Right cardiac atrium (tissue), 5 donors: ENCODE measurements at places on chromosomes 4 and X.

- no peak for DNase-seq
These were observed 24.6 kb downstream of the ZRSR2 start for GRCh38 chrX:15814771-15815365.

DNA sequence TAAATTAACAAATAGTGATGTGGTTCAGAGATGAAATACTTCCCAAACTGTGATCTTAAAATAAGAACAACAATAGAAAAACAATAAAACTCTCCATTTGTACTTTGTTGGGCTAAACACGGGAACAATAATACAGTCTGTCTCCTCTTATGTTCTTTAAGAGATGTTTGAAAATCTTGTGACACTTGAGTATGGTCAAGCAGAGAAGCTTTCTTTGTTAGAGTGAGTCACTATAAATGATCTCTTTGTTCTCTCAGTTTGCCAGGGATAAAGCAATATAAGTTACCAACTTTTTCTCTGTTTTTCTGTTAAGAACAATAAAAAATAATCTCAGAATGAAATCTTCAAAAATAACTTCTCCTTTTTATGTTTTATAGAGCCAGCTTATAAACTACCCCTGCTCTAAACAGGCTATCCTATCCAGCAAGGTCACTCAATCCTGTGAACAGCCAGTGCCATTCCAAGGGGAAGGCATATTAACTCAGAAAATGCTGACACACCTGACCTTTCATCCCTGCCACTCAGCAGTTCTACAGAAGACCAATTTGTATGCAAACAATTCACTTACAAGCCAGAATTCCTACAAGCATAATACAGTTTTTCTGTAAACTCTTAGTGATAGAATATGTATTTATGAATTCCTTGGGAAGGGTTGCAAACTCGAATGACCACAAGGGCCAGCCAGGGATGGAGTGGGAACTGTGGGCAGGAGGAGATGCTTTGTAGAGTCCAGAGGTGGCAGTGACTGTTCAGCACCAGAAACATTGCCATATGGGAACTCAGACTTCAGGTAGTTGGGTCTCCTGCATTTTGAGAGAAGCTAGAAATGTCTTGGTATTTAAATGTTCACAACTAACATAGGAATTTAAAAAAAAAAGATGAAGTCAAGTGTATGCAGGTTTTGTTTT, 52.2 kb downstream of the AFM start:
- DNase-seq: no peak

DNA sequence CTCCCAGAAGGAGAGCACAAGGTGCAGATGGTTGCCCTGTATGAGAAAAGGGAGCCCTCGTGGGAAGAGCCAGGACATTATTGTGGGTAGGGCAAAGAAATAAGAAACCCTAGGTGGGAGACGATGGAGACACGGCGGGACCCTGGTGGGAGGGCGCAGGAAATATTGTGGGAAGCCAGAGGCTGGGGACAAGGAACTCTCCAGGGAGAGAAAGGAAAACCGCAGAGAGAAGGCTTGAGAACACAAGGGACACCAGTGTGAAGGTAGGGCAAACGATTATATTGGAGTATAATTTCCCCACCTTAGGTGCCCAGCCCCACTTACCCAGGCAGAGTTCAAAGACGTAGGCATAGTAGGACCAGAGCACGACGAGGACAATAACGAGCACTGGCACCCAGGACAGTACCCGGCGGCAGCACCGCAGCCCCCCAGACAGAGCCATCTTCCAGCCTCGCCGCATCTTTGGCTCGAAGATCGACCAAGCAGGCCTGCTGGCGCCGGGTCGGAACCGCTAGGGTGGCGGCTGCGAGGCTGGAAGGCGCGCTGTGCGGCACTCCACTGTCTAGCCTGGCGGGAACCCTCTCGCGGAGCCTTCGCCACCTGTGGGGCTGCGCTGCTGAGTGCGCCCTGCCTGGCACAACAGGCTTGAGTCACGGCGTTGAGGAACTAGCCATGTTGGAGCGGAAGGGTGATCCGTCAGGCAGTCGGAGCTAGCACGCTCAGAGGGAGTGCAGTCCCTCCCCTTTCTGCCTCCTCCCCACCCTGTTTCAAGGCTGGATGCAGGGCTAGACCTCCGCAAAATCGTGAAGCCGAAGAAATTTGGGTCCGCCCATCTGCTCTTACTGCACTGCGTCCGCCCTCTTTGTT, at the start of gene ZDHHC15:
Gene ZDHHC15 (minus strand): TSS at position 473 of the 867 bp plus-strand sequence. CDS start 13 bp downstream, at position 460.
- peak; percentile 87 for DNase-seq

DNA sequence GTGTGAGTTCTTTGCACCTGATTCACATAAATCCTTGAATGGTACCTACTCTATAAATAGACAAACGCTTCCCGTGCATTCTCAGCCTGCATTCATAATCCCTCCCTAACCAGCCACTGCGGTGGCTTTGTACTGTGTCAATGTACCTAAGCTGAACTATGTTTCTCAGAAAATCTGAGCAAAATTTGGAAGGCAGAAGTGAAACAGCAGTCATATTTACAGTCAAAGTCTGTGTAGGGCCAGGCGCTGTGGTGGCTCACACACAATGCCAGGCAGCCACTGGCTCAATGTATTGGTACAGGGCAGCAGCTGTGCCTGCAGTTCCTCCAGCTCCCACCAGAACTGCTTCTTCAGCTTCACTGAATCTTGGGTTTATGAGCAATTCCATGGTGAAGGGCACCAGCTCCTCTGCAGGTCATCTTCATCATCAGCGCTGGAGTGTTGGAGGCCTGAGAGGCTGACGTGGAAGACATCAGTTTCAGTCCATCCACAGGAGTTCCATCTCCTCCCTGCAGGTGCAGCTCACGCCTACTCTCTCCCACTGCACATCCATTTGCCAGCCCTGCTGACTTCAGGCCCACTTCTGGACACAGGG, 32.3 kb upstream of the IRF2 start:
- no peak for DNase-seq

GRCh38 chrX:108306086-108306485, 132.1 kb downstream of the COL4A6 start:
- no peak for DNase-seq

DNA sequence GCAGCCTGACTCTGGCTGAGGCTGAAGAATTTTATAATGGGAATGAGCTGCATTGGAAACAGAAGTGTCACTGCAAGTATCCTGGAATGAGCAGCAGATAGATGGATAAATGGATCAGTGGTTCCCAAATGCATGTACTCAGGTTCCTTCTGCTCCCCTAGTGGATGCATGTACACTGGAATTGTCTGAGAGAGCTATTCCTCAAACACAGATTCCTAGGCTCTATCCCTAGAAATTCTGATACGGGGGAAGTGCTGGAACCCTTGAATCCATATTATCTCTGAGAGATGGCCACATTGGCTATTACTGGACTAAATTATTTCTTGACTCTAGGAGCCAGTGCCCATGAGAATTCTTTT, 64.8 kb downstream of the TMEM131L start:
- no peak for DNase-seq

DNA sequence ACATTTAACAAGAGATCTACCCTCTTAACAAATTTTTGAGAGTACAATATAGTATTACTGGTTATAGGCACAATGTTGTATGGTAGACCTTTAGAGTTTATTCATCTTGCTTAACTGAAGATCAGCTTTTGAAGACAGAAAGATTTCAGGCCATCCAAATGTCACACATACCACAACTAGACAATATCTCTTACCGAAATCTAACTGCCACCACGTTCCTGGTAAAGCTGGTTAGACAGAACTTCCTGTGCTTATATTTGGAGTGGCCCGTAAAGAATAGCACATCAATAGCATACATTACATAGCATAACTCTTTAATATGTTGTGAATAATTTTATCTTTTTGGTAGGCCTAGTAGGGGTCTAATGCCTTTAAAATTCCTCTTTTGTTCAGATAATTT, 29.8 kb upstream of the ARHGEF6 start:
- no peak for DNase-seq
